LNCaP clone FGC (cell line): ENCODE measurements at places on chromosomes 2 and 18.

DNA sequence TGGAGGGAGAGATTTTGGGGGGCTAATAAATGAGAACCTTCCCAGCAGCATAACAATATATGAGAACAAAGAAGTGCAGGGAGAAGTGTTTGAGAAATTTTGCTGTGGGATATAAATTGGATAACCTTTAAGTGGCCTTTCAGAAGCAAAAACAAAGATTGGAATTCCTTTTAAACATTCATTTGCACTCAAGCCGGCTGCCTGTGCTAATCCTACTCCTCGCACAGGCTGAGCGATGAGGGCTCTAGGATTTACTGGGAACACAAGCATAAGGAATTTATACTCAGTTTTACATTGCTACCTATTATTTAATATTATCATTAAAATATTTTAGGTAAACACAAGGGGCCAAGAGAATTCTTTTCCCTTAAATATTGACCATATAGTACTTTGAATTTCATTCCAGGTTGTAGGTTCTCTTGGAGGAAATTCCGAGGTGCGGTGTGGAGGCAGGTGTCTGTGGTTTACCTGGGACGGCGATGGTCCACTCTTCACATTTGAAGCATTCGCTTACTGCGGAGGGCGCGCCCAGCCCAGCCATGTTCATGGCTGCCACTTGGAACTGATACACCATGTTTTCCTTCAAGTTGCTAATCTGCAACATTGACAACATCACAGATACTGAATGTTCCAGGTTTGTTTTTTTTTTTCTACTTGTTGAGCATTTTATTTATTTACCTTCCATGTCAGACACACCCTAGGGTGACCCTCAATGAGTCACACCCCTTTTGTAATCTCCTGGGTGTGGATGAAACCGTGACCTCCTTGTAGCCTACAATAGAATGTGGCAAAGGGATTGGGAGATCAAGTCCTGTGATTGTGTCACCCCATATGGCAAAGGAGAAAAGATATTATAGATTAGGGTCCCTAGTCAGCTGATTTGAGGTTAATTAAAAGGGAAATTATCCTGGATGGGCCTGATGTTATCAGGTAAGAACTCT, 100.1 kb downstream of the MYOM1 start:
- no peak for DNase-seq

GRCh38 chr2:55047677-55048299, 2.5 kb downstream of the RTN4 start:
- DNase-seq: no peak

GRCh38 chr2:618005-618404, 59.2 kb downstream of the TMEM18 start:
- no peak for DNase-seq

DNA sequence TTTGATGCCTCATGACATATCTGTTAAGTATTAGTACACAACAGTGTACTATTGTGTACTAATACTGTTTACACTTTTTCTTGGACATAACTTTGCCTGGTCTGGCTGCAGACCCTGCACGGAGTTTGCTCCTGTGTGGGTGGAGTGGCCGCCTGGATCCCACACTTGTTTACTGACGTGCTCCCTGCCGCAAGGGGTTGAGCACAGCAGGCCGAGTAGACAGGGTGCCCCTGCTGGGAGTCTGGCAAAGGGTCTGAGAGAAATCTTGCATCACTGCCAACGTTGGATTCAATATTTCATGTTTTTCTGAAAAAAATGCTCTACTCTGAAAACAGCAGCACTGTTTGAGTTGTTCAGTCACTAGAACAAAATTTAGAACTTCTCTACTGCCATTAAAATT, 59.0 kb downstream of the PDK1 start:
- DNase-seq: no peak

GRCh38 chr18:42530276-42530675, 575.2 kb downstream of the PIK3C3 start:
- no peak for DNase-seq

- DNase-seq: no peak
Measured at GRCh38 chr2:155389224-155389623, 690.7 kb downstream of the KCNJ3 start.

GRCh38 chr2:207473049-207473930, 56.5 kb upstream of the CREB1 start:
- peak; percentile 60 for DNase-seq

DNA sequence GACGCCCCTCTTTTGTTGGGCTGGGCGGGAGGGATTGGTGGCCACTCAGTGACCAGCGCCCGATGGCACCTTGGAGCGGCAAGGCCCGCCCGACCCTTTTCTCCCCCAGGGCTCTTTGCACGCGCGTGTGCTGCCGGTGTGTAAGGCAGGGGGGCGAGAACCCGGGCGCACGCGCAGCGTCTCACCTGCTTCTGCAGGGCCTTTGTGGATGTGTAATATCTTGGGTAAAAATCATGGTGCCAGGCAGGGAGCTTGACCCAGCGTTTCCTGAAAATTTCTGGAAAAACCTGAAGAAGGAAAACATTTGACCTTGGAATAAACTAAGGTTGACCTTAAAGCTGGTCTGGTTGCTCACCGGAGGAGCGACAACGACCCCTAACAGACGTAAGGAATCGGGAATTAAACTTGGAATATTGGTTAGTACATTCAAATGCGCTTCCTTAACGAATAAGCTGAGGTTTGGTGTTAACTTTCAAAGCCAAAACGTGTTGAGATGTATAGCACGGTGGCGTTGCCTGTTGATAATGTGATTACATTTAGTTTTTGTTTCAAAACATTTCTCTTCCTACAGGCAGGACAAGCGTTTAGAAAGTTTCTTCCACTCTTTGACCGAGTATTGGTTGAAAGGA, 438 bp downstream of the HSPE1 start:
- DNase-seq: no peak

GRCh38 chr18:23619388-23619881, 33.1 kb upstream of the NPC1 start:
- no peak for DNase-seq

DNA sequence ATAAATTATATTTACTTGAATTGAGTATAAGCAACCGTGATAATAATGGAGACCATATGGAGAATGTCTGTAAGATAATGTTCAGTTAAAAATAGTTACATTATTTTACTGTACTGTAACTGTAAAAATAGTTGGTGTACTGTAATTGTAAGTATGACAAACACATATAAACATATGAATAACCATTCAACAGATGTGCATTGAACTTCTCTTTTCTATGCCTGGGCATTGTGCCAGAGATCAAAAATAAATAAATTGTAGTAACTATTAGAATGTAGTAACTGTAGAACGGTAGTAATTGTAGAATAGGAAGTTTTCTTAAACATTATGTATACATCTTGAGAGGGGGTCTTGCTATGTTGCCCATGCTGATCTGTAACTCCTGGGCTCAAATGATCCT, 287.4 kb upstream of the EPAS1 start:
- DNase-seq: no peak
